GM19239 (cell line): ENCODE measurements at places on chromosomes 16 and 17.

DNA sequence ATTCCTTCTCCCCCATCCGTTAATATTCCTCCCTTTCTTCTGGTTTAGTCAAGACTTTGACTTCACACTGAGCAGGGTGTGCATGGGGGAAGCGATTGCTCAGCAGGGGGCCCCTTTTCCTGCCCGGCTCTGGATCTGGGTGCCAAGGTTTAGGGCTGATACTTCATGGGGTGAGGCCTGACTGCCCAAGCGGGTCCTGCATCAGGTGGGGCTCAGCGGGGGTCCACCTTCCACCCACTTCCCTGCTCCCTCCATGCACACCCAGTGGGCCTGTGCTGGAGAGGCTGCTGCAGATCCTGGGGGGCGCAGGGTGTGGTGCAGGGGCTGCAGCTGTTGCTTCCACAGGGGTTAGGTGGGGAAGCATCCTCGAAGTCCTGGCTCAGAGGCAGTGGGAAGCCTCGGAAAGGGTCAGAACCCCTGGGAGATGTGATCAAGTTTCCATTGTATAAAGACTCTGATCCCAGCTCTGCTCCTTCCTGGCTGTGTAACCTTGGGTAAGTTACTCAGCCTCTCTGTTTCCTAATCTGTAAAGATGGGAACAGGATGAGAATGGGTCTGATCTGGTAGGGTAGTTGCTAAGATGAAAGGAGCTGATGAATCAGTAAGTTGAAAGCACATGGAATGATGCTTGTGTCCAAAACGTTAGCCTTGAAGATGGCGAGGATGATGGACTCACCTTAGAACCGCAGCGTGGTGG is 53.3 kb downstream of the MGAT5B start:
- DNase-seq: no peak

GRCh38 chr16:50879873-50880695 is 138.2 kb downstream of the CYLD start:
- no peak for DNase-seq

DNA sequence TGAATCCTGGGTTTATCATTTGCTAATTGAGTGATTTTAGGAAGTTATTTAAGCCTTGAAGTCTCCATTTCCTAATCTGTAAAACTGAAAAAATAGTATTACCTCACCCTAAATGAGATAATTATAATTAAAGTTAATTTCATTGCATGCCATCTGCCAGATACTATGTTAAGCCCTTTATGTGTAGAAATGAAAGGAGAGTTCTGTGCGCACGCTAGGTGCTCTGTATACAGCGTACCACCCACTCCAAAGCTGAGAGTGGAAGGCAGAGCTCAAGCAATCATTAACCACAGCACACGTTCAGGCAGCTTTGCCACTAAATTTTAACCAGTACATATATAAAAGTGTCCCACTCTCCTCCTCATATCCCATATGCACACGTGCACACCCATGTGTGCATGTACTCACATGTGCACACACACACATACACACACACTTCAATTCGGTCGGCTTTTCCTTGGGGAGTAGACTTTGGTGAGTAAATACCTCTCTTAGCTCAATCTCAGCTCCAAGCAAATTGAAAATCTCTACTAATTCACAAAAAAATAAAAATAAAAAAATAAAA is 204.8 kb downstream of the GRIN2A start:
- no peak for DNase-seq

- DNase-seq: no peak
These were observed 138.0 kb downstream of the NLK start for GRCh38 chr17:28180449-28180848.

DNA sequence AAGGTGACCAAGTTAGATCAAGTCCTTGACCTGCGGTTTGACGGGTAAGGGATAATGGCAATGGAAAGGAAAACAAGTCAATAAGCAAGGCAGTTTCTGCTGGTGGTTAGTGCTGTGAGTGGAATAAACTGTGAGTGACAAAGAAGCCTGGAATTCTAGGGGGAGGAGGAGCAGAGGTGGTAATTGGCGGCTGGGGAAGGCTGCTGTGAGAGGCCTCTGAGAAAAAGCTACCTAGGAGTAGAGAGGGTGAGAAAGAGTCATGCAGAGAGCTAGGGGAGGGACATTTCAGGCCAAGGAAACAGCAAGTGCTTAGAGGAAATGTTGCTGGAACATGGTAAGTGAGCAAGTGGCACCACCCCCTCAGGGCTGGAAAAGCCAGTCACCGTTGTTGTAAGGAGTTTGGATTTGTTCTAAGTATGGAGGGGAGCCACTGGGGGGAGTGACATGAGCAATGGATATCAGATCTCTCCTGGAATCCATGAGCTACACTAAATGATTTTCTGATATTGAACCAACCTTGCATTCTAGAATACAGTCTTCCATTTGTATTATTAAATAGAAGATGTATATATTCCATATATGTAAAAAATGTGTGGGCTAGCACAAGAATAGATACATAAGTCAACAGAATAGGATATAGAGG is 6.7 kb downstream of the NLRC3 start:
- DNase-seq: no peak

DNA sequence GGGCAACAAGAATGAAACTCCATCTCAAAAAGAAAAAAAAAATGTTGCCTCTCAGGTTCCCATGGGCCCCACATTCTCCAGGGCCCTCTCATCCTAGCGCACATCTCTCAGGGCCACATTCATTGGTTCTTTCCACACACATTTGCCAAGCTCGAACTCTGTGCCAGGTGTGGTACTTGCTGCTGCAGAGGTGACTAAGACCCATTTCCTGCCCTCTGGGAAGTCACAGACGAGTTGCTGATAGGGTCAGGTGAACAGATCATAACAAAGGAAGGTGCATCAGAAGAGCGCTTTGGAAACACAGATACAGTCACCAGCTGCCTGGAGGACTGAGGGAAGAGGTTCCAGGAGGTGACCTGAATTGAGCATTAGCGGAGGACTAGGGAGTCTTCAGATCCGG is 1.0 kb downstream of the GSDMA start:
- DNase-seq: no peak

GRCh38 chr16:56312556-56312955 is 112.8 kb downstream of the AMFR start:
- DNase-seq: no peak

GRCh38 chr17:72928454-72929136 is 163.9 kb downstream of the SLC39A11 start:
- no peak for DNase-seq

- no peak for DNase-seq
These were observed 405 bp upstream of the ACE start for GRCh38 chr17:63476459-63476853.

GRCh38 chr16:30053376-30054015 is 12.1 kb upstream of the ALDOA start:
- no peak for DNase-seq

DNA sequence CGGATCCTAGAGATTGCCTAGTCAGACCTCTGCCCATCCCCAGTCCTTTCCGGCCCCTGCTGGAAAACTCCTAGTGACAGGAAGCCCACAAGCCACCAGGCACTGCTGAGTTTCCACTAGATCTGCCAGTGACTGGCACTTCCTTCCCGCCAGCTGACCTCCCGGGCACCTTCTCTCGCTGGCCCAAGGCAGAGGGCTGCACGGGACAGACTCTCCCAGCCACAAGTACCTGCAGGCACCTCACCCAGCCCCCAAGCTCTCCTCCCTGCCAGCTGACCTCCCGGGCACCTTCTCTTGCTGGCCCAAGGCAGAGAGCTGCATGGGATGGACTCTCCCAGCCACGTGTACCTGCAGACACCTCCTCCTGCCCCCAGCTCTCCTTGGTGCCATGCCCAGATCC is 66.3 kb upstream of the DOC2B start:
- DNase-seq: no peak

- no peak for DNase-seq
These were observed 28.4 kb downstream of the DNAH2 start for GRCh38 chr17:7745748-7746470.
